Nucleus accumbens (tissue), 56 donors: ENCODE measurements at places on chromosomes 11 and 22.

- DNase-seq = no peak
These were observed 83.7 kb downstream of the FAT3 start for GRCh38 chr11:92308366-92308765.

DNA sequence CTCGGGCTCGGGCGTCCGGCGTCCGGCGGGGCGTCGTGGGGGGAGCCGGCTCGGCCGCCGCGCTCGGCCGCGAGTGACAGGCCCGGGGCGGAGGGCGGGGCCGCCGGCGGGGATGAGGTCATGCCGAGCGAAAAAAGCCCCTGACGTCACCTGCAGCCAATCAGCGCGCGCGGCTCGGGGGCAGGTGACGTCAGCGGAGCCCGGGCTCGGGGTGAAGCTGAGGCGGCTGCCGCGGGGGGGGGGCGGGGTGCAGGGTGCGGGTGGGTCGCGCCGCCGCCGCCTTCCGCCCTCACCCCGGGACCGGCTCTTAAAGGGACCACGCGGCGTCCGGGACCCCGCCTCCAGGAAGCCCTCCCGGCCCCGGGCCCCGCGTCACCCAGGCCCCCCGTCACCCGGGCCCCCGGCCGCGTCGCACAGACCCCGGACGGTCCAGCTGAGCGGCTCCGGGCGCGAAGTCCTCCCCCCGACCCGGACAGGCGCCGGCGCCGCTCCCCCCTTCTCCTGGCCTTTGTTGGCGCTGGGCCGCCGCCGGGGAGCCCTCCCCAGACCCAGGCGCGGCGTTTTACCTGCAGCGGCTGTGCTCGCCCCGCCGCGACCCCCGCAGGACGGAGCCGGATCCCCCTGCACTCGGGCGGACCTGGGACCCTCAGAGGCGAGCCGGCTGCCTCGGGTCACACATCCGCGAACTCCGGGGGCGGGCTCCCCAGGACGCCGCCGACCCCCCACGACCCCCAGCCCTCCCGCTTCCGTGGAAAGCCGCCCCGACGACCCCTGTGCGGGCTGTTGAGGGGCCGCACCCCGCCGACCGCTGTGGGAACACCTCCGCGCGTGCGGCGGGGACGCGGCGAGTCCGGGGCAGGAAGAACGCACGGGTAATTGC is at the start of gene DUSP8:
Gene DUSP8, minus strand, starts transcription at position 75 of the 880 bp plus-strand sequence. CDS start 6,445 bp downstream, outside the sequence.
- DNase-seq = peak; percentile 71

DNA sequence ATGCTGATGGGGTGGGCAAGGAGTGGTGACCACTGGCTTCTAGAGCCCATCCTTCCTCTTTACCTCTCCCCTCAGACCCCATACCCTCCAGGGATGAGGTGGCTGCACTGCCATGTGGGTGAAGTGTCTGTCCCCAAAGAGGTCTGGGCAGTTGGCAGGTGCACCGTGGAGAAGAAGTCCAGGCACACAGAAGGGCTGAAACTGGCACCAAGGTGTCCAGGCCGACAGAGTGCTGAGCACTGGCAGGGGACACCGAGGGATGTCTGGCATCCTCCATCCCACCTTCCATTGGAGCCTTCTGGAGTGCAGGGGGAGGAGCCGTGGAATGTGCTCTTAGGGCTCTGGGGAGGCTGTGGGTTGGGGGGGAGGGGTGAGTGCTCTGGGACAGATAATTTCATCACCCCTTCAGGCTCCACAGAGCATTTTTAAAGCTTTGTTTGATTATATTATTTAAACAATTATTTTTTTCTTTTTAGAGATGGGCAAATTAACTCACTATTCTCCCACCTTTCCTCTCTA is 37.9 kb downstream of the PKNOX2 start:
- DNase-seq = no peak

DNA sequence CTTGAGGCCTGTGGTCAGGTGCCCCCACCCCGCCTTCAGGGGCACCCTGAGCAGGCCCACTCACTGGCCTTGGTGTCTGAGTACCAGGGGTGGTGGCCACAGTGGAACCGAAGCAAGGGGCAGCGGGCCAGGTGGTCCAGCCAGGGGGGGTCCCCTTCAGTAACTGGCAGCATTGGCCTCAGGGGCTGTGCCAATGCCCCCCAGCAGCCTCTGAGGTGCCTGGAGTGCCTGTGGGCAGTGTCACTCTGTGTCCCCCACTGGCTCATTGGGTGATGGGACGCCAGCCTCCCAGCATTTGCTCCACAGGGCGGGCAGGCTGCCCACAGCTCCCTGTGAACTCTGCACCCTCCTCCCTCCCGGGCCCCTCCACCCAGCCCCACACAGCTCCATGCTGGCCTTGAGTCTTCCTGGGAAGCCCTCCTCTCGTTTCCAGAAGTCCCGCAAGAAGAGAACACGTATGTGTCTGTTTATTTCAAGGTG is 29.5 kb upstream of the CARS1 start:
- no peak for DNase-seq

DNA sequence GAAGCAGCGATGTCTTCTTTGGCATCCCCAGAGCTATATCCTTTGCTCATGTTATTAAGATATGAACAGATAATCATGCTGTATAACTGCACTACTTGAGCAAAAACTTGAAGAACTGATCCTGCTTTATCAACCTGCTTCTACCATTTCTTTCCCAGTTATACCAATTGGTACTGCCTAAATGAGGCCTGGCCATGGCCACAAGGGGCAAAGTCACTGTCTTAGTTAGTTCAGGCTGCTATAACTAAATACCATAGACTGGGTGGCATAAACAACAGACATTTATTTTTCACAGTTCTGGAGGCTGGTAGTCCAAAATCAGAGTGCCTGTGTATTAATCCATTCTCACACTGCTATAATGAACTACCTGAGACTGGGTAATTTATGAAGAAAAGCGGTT is 37.5 kb downstream of the DEUP1 start:
- no peak for DNase-seq

DNA sequence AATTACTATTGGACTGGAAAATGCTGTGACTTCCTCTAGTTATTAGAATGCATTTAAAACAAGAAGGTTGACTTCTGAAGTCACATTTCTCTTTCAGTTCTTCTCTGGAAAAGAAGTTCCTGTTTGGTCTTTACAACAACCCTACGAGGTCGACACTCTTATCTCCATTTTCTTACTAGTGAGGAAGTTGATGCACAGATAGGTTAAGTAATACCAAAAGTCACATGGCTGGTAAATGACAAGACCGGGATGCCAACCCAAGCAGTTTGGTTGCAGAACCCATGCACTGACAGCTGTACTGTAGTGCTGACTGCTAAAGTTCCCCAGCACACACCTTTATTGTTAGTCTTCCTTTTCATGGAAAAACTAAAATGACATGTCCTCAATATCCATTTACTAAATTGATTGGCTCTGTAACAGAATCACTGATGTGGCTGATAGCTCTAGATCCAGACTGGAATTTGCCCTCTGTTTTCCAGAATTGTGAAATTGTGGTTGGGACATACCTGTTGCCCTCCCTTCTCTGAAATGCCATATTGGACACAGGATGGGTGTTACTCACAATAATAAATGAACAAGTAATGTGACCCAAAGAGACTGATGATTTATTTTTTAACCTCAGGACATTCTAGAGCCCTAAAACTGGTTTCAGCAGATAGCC is 9.4 kb upstream of the TECTA start:
- no peak for DNase-seq

GRCh38 chr11:37747121-37747520 is 1149.1 kb upstream of the RAG2 start:
- no peak for DNase-seq

- DNase-seq = no peak
These were observed 1022.2 kb downstream of the BRD1 start for GRCh38 chr22:48805516-48805915.

- no peak for DNase-seq
These were observed 7.3 kb downstream of the HEPHL1 start for GRCh38 chr11:94028436-94028835.

DNA sequence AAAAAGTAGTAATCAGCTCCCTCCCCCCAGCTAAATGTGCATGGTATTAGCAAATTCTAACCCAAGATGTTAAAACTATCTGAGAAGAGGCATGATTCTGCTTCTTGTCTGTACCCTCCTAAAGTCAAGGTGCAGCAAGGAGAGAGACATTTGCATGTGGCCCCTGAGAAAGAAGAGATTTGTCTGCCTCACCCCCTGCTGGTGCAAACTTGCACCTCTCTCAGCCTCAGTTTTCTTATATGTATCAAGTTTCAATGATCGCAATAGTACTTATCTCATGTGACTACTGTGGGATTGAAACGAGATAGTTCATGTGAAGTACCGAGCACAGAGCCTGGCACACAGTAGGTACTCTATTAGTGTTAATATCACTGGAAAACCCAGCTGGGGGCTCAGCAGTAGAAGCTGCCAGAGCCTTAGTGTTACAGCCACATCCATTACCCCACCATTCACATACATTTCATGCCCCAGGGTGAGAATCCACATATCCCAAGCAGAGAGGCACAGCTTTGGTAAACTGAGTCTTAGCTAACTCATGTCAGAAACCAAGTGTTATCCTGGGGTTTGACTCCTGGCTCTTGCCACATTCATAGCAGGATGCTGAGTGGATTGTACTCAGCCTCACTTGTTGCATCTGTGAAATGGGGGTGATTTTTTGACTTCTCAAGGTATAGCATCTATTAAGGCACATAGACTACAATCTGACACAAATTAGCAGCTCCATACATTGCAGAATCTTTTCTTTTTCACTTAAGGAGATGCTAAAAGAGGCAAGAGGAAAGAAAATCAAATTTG is 24.9 kb downstream of the CD44 start:
- no peak for DNase-seq

GRCh38 chr11:67366961-67367760 is 6.2 kb downstream of the CLCF1 start:
- DNase-seq = no peak

- DNase-seq = no peak
These were observed 37.7 kb downstream of the TCIRG1 start for GRCh38 chr11:68076371-68077042.

DNA sequence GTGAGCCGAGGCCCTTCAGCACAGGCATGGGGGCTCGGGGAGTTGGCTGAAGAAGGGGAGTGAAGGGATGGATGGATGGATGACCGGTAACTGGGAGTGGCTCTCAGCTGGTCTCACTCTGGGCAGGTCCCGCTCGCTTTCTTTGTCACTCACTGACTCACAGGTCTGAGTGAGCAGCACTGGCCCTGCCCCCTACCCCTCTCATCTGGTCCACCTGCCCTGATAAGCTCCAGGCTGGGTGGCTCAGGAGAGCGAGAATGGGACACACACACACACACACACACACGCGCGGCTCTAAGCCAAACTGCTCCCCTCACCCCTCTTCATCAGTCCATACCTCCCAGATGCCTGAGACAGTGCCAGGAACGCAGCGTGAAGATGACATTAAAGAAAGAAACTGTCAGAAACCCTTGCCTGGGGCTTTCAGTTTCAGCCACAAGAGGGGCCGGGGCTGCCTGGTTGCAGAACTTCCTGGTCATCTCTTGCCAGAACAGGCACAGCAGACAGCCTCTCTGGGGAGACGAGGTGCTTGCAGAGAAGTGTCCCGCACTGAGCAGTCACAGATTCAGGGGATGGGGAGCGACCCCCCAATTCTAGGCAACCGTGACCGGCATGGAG is 16.5 kb upstream of the SHISAL1 start:
- no peak for DNase-seq

GRCh38 chr22:23751441-23751996 is 607 bp upstream of the ZNF70 start:
- DNase-seq = no peak

DNA sequence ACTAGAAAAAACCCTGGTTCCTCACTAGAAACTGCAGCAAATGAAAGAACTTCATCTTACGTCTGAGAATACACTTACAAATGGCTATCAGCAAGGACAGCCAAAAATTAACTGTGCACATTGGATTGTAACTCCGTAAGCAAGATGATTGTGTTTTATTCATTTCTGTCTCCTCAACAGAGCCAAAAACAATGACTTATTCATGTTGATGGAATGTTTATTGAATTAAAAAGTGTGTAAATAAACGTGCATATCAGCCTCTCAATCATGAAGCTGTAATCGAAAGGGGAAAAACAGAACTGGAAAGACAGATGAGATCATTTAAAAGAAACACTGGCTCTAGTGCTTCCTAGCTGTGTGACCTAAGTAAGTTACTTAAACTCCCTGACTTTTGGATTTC is 307.5 kb upstream of the ZC3H12C start:
- no peak for DNase-seq

DNA sequence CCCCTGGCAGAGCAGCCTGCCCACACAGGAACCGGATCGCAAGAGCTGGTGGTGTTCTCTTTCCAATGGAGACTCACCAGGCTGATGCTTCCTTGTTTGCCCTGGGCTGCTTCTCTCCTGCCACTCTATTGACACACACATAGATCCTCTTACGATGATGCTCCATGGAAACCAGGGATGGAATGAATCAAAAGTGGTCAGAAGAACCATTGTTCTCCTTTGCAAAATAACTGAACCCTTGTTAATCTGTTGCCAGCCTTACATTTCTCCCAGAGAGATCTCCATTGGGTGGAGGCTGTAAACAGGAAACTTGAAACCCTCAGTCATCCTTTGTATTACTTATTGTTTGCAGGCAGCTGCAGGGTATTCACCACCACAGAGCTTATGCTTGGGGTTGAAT is 24.6 kb upstream of the LDLRAD3 start:
- DNase-seq = peak; percentile 38

DNA sequence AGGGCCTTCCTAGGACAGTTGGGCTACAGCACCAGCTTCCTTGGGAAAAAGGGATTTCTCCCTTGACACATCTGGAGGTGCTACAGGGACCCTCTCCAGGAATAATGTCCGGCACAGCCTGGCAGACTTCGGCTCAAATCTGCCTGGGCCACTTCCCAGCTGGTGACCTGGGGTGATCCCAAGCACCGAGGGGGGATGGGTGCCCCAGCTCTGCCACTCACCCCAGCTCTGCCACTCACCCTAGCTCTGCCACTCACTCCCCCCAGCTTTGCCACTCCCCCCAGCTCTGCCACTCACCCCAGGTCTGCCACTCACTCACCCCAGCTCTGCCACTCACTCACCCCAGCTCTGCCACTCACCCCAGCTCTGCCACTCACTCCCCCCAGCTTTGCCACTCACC is 9.9 kb downstream of the OSBPL5 start:
- no peak for DNase-seq
